ENCODE measurements at places on chromosomes 5 and 9.
A peak's percentile ranks its signal among the peaks of the same experiment; 100 is the strongest.

DNA sequence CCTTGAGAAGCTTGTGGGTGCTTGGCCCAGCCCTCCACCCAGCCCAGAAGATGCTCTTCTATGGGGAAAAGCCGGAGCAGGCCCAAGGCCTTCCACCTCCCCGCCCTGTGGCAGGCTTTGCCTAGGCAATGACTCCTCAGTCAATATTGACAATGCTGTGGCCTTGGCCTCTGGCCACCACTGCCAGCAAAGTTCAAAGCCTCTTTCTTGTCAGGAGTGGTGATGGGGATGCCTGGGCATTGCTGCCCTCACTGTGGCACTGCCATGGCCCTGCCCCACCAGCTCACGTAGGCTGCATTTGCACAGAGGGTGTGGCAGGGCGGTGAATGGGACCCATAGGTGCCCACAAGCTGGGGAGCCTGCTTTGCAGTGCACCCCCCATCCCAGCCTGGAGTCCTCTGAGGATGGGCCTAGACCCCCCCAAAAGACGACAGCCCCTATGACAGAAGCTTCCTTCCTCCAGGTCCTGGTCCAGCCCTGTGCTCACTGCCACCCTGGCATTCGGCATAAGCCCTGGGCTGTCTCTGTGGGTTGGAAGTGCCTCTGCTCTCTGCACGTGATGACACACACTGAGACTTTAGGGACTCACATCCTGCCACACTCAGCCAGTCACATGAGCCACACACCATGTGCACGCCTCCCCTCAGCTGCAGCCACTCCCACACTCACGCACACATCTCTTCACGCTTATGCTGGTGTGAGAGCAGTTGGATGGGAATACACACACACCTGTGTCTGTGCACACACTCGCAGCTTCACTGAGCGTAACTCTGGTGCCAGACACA, 31.1 kb downstream of the MORN5 start:
- no peak for DNase-seq

DNA sequence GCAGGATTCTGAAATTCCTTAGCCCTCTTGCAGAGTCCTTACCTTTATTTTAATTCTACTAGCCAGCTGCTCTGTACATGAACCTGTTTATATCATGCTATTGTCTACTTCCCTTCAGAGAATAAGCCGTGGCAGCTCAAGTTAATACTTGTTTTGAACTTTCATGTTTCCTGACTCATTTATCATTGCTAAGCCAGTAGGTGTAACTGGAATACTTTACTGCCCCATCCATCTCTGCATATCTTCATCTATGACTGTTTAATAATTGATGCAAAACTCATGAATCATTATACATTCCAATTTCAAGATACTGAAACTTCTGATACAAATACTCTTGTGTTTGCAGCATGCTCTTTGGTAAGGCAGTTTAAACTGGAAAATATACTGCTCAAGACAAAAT, 174.7 kb downstream of the PPP2R2B start:
- DNase-seq = peak; percentile 86

DNA sequence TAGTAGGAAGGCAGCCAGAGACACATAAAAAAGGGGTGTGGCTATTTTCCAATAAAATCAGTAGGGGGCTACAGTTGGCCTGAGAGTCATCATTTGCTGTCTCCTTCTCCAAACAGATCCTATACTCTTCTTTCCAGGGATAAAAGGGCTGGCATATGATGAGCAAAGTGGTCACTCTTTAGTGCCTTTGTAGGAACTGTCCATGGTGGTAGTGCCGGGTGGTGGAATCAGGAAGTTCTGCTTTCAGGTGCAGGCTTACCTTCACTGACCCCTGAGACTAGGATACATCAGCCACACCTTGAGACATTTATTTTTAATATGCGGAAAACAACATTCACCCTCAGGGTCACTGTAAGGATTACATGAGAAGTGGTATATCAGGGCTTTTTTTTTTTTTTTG, 80.8 kb downstream of the ASTN2 start:
- DNase-seq = no peak

DNA sequence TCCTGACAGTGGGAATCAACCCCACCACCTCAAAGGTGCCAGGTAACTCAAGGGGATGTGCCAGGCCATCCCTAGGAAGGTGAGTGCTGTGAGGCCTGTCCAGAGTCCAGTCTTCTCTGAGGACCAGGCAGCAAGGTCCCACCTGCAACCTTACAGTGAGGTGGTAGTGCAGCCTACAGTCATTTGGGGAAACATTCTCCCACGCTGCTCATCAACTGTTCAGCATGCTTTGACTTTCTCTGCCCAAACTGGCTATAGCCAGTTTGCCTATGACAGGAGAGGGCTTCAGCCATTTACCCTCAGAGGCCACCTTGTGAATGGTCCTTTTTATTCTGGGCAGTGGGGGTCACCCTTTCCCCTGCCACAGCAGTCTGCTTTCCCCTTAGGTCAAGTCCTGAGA, 81.9 kb downstream of the ATPSCKMT start:
- no peak for DNase-seq
